ENCODE measurements at places on chromosomes 6 and 20.

GRCh38 chr6:16129623-16130401, 926 bp downstream of the MYLIP start:
- DNase-seq, result peak; percentile 47

- DNase-seq, result peak; percentile 28
Measured at GRCh38 chr6:121592261-121592935, 157.0 kb downstream of the GJA1 start.

DNA sequence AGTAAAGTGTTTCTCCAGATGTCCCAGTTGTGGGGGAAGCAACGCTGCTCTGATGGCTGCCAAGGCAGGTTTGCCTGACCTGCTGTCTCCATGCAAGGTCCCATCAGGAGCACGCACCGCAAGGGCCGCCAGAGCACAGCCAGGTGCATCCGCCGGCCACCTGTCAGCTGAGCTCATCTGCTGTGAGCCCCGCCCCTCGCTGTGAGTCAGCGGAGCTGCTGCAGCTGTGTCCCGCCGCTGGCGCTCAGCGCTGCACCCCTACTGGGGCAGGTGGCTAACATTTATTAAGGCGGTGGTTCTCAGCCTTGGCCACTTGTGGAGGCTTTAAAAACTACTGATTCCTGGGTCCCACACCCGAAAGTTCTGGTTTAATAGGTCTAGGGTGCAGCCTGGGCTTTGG, 225.7 kb downstream of the UST start:
- peak; percentile 53 for DNase-seq

GRCh38 chr6:80263585-80263984, 157.1 kb downstream of the BCKDHB start:
- DNase-seq, result no peak

DNA sequence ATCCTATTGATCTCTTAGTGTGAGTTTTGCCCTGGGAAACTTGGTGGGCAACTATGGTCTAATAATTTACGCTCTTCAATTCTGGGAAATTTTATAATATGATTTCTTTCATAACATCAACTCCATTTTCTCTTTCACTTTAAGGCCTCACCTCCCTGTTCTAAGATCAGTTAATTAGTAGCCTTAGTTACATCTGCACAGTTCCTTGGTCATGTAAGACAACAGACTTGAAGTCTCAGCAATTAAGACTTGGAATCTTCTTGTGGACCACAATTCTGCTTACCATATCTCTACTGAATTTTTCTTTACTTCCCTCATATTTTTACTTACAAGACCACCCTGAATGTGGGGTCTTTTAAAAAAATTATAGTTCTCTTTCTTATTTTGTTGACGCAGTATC, 8.7 kb downstream of the ENPP3 start:
- DNase-seq, result no peak

DNA sequence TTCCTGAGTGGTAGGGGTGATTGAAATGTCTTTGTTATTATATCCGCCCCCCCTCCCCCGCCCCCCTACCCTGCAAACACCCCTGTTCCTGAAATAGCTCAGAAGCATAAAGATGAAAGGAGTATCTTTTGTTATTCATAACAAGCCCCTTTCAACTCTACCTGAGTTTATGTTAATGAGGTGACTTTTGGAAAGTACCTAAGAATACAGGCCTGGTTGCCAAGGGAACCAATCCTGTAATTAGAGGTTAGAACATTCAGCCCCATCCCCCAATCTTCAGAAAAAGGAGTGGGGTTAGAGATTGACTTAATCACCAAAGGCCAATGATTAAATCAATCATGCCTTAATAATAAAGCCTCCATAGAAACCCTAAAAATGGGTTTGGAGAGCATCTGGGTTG, 979.2 kb upstream of the GJE1 start:
- DNase-seq, result peak; percentile 13

- DNase-seq, result no peak
Measured at GRCh38 chr6:143405373-143406154, 44.9 kb downstream of the ADAT2 start.

DNA sequence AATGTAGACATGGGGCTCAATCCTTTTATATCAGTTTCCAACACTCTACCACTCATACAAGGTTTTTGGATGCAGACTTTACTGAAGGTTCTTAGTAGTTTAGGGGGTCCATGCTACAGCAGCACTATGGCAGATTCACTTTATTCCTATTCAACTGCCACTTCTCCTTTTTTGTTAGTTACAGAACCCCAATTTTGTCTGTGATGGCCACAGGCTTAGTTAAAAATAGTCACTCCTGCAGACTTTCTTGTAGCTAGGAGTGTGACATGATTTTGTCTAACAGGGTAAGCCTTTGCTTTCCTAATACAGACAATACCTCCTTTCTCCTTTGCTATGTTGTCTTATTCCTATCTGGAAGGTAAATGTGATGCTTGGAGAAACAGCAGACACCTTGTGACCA, 90.0 kb upstream of the SLC24A3 start:
- DNase-seq, result no peak

DNA sequence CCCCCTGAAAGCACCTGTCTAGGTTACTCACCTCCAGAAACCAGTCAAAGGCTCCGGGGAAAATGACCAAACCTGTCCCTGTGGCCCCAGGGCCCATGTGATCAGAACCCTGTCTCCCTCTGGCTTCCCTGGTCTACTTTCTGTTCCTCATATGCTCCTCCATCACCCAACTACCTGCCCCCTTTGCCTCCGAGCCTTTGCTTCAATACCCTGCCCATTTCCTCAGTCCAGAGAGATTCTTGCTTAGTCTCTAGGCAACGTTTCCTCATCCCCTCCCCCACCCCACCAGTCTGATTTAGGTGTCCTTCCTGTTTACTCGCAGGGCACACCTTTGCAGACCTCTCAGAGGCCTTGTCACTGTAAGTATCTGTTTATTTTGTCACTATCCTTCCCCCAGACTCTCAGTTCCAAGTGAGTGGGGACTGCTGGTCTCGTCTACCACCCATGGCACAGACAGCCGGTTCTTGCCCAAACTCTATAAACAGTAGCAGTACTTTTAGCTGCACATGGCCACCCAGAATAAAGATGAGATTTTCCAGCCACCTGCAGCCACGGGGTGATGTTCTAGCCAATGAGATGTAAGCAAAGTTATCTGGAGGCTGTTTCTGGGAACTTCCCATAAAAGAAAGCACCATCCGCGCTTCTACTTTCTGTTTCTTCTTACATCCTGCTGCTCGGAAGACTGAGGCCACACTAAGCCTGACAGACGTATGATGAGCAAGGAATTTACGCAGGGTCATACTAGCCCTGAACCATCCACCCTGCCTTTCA, 13.3 kb downstream of the ELOVL5 start:
- DNase-seq, result no peak

DNA sequence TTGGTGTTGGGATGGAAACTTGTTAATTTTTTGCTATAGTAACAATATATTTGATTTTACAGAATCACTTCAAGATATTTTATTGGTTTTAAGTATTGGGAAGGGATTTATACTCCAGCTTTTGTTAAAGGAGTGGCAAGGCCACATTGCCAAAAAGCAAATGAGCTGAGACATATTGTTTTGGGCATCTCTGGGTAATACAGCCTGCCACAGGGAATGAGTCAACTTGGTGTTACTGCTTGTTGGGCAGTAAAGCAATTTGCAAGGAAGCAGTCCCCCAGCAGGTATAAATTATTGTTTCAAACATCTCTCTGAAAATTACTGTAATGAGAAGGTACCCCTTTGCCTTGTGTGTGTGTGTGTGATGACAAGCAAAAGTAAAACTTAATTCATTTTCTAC, 868.3 kb upstream of the FLRT3 start:
- no peak for DNase-seq

GRCh38 chr6:153117986-153118879, 12.8 kb downstream of the RGS17 start:
- no peak for DNase-seq

- no peak for DNase-seq
Measured at GRCh38 chr6:27407153-27407814, 18.7 kb downstream of the ZNF391 start.

GRCh38 chr6:127950566-127951145, 49.8 kb upstream of the THEMIS start:
- DNase-seq, result no peak

- no peak for DNase-seq
Measured at GRCh38 chr20:4682682-4683081, 39.0 kb upstream of the PRND start.

DNA sequence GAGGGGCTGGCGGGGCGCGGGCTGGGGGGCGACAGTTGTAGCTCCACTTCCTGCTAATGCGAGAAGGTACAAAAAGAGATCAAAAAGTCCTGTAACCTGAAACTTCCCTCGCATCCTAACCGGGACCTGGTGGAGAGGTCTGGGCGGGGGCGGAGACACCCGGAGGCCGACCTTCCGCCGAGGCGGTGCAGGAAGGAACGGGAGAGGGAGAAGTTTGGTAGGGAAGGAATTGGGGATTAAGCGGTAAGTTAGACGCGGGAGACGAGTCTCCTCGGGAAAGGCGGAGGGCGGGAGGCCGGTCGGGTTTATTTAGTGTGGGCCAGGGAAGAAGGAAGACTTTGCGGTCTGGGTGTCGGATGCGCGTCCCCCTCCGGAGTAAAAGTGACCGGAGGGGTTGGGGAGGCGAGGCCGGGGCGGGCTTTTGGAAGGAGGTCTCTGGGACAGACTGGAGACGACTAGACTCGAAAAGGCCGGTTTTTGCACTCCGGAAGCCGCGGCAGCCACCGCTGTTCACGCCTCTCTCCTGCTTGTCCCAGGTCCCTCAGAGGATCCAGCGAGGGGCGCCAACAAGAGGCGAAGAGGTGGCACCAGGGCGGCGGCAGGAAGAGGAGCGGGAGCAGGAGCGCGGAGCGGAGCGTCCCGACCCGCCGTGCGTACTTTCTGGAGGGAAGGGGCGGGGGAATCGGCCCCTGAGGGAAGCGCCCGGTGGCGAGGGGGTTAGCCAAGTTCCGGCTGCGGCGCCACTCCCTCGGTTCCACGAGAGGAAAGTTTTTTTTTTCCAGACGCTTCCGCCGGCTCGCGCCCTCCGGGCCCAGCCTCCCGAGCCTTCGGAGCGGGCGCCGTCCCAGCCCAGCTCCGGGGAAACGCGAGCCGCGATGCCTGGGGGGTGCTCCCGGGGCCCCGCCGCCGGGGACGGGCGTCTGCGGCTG, 734 bp downstream of the TPBG start:
- DNase-seq, result peak; percentile 60

GRCh38 chr6:6546318-6547109, 42.0 kb upstream of the LY86 start:
- peak; percentile 61 for DNase-seq

DNA sequence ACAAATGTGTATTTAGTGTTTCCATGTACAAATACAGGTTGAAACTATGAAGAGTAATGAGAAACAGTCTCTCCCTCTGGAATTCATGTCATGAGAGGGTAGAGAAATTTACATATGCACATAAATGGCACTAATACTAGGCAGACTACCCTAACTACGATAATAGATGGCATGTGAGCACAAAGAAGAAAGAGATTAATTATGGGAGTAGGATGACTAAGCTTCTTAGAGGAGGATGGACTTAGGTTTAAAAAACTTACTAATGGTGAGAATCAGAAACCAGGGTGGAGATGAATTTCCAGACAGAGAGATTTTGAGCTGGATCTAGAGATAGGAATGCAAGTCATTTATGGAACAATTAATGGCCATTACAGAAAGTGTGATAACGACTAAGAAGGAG, 225.3 kb upstream of the HTR1E start:
- peak; percentile 7 for DNase-seq

GRCh38 chr6:147341486-147341885, 137.3 kb downstream of the STXBP5 start:
- DNase-seq, result no peak

GRCh38 chr6:33205191-33206026, 954 bp downstream of the HSD17B8 start:
- DNase-seq, result peak; percentile 68

- DNase-seq, result no peak
Measured at GRCh38 chr6:93954584-93954983, 535.2 kb upstream of the EPHA7 start.

DNA sequence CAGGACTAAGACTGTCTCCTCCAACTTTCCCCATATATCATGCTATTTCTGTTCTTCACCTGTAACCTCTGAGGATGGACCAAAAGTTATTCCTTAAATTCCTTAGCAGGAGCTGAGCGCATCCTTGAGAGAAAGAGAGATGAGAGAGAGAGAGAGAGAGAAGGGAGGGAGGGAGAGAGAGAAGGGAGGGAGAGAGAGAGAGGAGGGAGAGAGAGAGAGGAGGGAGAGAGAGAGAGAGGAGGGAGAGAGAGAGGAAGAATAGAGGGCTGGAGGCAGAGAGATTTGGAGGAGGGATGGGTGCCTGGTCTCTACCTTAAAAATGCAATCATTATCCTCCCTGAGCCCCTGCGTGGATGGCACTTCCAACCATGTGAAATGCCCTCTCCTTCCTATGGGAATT, 73.6 kb downstream of the BMP2 start:
- no peak for DNase-seq

DNA sequence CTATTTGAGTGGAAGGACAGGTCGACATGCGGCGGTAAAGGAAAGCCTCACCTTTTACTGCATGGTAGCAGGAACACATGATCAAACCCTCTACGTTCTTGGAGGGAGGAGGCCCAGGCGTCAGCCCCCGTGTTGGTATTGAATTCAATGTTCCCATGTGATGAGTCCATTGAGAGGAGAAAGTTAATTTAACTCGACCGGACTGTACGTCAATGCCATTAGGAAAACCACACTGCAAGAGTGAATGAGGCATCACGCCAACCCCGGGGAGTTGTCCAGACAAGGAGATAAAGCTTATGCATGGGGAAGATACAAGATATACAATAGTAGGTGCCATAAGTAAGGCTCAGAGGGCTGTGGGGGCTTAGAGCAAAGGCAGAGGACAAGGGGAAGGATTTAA, 213.9 kb upstream of the ECI2 start:
- no peak for DNase-seq

- DNase-seq, result no peak
Measured at GRCh38 chr20:11738852-11739251, 178.8 kb upstream of the BTBD3 start.

DNA sequence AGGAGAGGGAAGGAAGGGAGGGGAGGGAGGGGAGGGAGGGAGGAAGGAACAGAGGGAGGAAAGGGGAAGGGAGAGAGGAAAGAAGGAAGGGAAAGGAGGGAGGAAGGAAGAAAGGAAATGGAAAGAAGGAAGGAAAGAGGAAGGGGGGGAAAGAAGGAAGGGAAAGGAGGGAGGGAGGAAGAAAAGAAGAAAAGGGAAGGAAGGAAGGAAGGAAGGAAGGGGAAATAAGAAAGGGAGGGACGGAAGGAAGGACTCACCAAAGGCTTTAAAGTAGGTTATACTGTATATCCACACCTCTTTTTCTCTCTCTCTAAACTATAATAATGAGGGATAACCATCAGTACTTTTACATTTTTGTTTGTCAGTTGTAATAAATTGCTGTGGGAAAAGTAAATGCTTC, 324.9 kb downstream of the ARHGAP18 start:
- DNase-seq, result no peak

- no peak for DNase-seq
Measured at GRCh38 chr20:63295422-63295821, 2.4 kb downstream of the COL20A1 start.

DNA sequence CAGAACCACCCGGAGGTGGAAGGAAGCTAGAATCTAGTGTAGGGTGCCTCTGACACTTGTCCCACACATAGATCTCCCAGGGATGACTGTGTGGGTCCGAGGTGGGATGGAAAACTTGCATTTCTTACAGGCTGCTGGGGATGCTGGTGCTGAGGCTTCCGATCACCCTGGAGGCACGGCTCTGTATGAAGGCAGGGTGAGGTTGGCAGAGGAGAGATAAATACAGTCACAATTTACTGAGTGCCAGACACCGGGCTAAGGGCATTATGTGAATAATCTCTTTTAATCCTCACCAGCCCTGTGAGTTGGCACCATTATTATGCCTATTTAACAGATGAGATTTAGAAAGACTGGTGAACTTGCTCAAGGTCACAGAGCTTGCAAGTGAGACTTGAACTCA, 250.2 kb upstream of the RREB1 start:
- no peak for DNase-seq

GRCh38 chr6:100322886-100323285, 141.8 kb downstream of the SIM1 start:
- no peak for DNase-seq

All from NCI-H82 (cell line).